CD4-positive, alpha-beta T cell treated with Interleukin-1 beta for 1 hour (primary cell): ENCODE measurements at places on chromosomes 12 and 14.

GRCh38 chr12:110436231-110436630, 13.9 kb downstream of the ARPC3 start:
- DNase-seq = no peak

GRCh38 chr12:112557951-112558630, 139.3 kb downstream of the PTPN11 start:
- DNase-seq = no peak

GRCh38 chr12:113658006-113658655, 186.5 kb upstream of the LHX5 start:
- DNase-seq = no peak

DNA sequence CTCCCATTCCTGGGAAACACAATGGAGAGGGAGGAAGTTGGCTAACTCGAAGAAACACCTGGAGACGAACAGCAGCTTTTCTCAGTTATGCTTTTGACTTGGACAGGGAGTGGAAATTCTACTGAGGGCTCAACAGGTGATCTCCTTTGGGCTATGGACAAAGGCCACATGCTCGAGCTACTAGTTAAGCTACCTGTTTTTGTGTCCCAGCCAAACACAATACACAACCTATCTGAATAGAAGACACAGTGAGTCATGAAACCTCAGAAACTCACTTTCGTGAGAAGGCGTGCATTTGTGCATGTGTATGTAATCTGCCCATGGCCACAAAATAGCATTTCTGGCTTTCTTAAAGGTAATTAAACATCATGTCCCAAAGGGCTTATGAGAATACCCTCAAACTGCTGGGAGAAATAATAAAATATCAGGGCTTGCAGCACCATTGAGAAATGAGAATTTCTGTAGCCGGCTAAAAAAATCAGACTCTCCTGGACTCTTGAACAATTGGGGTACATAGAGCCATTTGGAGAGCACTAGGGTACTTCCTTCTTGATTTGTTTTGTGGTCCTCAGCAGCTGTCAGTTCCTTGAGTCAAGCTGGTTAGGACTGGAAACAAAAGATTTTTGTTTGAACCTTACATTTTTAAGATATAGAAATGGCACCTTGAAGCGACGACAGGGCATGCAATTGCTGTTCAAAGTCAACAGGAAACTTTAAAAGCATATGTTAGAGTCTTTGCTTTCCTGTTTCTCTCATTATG, 85.5 kb upstream of the PTHLH start:
- no peak for DNase-seq

GRCh38 chr12:122238861-122239260, 13.0 kb upstream of the DIABLO start:
- DNase-seq = no peak

- peak; percentile 30 for DNase-seq
These were observed 72.9 kb downstream of the TRAFD1 start for GRCh38 chr12:112198120-112198733.

GRCh38 chr12:124380796-124381455, 86.0 kb downstream of the RFLNA start:
- no peak for DNase-seq

- peak; percentile 25 for DNase-seq
These were observed 77.7 kb downstream of the ETV6 start for GRCh38 chr12:11727133-11727664.

GRCh38 chr14:100275214-100275613, 31.0 kb downstream of the SLC25A29 start:
- DNase-seq = no peak

DNA sequence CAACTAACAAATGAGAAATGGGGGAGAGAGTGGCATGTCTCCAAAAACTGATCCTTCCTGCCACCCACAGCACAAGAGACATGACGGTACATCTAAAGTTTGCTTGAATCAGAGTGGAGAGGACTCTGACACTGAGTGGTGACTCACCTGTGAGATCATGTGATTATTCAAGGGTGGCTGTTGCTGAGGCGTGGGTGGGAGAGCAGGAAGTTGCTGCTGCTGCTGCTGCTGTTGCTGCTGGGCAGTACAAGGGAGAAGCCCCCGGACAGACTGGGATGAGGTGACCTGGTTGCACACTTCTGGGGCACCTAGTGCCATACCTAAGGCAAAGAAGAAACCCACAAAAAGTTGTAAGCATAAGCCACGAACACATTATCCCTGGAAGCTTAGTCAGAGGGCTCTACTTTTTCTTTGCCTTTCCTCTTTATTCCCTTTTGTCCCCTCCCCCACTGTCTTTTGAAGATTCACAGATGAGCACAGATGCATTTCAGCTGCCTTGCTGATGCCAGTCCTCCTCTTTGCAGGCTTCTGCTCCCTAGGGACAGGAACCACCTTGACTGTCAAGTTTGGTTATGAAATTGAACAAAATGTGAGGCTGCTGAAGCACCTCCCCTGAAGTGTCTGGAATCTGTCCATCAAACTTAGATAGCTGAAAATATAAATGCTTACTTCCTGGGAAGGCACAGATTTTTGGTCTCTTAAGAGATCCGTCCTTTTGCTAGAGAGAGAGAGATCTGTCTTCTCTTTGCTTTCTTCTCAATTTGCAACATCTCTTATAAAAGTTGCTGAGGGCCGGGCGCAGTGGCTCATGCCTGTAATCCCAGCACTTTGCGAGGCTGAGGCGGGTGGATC, 29.4 kb upstream of the STAC3 start:
- peak; percentile 63 for DNase-seq

DNA sequence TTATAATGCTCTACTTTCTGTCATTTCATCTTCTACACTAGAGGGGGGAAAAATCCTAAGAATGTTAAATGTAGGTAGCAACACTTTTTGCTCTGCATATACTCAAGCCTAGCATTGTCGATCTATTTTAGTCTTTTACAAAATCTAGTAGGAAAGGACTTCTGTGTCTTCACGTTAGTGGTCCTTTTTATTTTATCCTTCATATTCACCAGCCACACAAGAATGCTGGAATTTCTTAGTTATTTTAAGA, 253.0 kb upstream of the FLRT2 start:
- DNase-seq = no peak

- no peak for DNase-seq
These were observed 475.6 kb downstream of the MED13L start for GRCh38 chr12:115801871-115802270.

DNA sequence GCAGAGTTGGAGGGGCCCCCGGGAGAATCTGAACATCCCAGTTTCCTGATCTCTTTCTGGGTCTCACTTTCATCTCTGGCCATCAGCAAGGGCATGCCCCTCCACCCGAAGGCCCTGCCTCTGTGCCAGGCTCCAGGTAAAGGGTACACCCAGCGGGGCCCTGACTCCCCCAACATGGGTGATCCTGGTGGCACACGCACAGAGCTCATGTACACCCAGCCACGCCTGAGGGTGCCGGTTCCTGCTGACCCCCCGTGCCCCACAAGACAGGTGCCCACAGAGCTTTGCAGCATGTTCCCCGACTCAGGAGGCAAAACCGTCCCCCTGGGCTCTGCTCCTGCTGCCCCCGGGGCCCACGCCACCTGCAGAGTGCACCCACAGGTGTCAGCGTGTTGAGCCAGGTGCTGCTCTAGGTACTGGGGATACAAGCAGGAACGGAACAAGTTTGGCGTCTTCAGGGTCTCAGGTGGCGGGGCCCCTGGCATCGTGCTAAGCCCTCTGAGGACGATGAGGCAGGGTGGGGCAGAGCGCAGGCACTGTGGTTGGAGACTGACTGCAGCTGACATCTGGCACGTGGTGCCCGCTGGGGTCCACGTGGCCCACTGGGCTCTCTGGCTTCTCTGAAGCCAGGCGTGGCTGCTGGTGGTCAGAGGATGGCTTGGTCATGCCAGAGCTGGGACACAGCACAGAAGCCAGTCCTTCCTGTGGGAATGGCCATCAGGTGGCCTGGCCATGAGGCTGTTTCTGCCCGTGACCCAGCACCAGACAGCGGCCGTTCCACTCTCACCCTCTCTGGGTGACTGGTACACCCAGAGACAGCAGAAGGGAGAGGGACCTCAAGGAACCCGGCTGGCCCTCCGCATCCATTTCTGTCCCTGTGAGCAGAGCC, 13.8 kb downstream of the BAG5 start:
- DNase-seq = no peak

- DNase-seq = peak; percentile 38
These were observed 39.6 kb downstream of the GPATCH2L start for GRCh38 chr14:76191297-76191696.
